Stimulated activated naive CD8-positive, alpha-beta T cell treated with anti-CD3 and anti-CD28 coated beads, Interleukin-15, amount 100 ng/mL, for 72 hours (primary cell): ENCODE measurements at places on chromosomes 4 and X.

DNA sequence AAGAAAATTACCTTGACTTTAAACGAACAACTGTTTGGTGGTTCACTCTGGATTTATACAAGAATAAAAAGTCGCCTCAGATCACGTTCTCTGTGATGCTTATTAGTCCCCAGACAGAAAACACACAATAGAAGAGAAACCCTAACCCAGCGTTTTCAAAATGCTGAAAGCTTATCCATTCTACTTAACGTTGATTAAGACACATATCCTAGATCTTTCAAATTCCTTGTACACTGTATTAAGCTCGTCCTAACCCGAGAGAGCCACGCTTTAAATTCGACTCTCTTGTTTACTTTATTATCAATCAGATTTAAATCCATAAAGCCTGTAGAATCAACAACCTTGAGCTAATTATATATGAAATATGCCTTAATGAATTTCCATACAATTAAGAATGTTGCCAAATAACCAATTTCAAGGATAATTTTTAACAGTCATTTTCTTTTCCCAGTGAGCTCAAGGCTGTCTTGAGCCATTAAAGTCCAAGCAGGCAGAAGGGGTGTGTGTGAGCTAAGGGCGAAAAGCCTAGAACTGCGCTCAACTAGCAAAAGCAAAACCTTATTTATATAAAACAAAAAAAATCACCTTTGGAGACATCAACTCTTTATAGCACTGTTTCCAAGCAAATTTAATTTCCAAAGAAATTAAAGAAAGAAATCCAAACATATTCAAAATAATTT lies 981 bp upstream of the PITX2 start:
- DNase-seq = no peak

DNA sequence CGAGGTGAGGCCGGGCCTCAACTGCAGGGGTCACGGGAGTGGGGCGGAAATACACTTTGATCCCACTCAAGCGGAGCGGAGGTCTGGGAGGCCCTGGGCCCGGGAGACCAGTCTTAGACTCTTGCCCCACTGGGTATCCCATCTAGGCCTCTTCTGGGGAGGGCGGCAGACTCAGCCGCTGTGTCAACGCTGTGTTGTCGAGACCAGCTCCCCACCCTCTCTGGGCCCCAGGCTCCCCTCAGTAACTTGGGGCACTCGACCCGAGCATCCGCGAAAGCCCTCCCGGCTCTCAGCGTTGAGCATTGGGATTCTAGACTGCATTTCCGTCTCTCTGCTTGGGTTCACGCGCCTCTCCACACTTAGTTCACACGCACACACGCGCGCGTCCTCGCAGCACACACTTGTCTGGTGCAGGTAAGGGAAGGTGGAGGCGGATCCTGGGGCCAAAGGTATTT lies 1.7 kb downstream of the NKX3-2 start:
- DNase-seq = no peak

DNA sequence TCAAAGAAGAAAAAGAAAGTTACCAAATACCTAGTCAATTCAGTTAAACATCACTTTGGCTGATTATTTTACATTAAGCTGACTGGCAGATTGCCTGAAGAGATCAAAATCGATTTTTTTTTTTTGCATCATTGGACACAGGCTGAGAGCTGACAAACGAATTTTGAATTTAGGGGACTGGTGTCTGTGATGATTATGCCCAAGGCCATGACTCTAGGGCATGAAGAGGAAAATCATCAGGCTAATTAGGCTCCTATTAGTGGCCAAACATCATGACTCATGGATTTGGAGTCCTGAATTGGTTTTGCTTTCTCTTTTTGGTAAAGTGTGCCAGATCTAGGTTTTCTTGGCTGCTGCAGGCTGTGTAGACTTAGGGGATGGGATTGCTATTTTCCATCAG lies 829.3 kb upstream of the LCORL start:
- DNase-seq = no peak

DNA sequence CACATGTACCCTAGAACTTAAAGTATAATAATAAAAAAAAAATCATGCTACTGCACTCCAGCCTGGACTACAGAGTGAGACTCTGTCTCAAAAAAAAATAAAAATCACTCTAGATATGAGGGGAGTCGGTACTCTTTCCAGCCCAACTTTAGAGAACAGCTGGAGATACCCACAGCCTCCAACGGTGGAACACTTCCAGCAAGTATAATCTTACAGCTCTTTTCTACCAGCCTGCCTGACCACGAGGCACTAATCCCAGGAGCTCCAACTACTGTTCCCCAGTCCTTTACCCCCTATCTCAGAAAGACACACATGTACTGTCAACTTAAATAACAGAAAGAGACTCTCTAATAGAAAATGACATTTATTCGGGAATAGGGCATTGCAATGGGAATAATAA lies 46.8 kb downstream of the STEEP1 start:
- DNase-seq = no peak

GRCh38 chr4:118865091-118865708 lies 23.5 kb upstream of the SYNPO2 start:
- DNase-seq = no peak

DNA sequence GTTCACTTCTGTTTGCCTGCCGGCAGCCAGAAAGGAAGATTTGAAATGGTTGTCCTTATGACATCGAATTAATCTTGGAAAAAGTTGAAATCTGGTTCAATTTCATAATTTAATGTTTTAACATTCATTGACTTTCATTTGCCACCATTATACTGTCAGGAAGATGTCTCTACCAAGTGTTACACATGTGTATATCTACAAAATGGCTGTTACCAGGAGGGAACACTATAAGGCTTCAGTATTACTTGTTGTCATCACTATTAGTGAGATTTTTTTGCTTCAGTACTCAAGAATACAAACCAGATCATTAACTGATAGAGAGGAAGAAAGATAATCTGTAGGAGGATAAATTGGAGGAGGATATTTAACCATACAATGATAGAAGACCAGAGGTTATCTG lies 71.2 kb downstream of the TSPAN7 start:
- no peak for DNase-seq

DNA sequence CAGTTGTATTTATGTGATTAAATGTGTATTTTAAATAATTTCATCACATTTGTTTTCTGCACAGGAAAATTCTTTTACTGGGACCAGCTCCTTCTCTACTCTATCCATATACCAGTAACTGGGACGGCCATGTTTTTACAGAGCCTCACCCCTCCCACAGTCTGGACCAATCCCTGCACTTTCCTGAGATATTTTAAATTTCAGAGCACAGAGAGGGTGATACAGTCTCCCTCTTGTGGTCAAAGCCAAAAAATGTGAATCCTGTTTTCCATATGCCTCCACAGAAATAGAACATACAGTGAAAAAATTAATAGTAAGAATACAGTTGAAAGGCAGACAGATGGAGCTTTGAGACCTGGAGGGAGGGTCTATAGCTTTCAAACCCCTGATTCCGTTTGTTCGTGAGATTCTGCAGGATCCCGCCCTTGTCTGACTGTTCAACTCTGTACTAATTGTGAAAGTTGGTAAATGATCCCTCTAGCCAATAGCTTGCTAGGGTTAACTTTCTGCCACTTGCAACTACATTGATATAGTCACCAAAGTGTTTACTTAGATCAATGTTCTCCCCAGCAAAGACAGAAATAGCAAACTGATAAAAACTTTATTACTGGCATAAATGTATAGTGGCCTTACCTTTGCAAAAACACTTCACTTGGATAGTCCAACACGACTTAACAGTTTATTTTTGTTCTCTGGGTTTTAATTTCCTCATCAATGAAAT lies 172.2 kb downstream of the PPARGC1A start:
- no peak for DNase-seq

DNA sequence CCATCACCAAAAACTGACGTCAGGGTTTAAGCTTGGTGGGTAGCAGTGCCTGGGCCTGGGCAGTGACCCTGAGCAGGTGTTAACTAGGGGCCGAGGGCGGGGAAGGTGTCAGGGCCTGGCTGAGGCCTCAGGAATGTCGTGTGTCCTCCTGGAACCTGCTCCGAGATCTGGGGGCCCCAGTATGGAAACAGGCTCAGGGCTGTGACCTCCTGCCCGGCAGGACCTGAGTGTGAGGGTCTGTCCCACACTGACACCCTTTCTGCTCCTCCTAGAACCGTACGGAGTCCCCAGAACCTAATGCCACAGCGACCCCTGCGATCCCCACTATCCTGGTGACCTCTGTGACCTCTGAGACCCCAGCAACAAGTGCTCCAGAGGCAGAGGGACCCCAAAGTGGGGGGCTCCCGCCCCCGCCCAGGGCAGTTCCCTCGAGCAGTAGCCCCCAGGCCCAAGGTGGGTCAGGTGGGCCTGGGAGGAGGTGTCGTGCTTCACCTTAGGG lies 741 bp downstream of the HGFAC start:
- no peak for DNase-seq

DNA sequence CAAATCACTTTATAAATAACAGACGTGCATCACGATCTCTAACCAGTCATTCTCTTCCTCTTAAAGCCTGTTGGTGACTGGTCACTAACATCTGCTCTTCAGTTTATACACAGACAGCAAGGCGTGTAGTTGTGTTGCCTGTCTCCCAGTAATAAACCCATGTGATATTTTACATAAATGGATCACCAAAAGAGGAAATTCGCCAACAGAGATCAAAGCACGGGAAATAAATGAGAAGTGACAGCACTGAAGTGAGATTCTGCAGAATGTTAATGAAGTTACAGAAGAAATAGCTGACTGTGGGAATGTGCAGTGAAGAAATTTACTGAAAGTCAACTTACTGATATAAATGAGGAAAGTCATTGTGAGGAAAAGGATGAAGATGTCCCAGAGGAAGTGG lies 47.0 kb downstream of the AFF1 start:
- no peak for DNase-seq

DNA sequence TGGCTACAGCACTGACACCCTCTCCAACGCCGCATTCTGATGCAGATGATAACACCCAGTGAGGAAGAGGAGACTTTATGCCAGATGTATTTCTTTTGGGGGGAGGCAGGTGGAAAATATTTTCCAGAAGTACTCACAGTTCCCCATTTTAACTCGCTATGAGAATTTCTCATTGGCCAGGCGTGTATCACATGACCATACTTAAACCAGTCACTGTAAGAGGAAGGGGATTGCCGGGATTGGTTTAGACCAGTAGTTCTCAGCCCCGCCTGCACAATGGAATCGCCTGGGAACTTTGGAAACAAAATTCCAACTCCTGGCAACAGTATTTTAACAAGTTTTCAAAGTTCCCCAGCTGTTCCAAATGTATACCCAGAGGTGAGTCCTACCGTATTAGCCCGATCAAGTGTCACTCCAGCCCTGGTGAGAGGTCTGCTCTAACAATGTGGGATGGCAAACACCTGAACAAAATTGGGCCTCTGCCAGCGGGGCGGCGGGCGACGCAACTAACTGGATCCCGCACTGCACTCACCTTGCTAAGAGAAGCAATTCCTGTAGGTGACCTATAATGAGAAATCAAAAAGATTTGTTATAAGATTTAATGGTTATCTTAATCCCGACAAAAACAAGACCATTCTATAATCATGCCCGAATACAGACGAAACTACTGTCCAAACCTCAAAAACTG lies 2.9 kb upstream of the MSL3 start:
- no peak for DNase-seq

DNA sequence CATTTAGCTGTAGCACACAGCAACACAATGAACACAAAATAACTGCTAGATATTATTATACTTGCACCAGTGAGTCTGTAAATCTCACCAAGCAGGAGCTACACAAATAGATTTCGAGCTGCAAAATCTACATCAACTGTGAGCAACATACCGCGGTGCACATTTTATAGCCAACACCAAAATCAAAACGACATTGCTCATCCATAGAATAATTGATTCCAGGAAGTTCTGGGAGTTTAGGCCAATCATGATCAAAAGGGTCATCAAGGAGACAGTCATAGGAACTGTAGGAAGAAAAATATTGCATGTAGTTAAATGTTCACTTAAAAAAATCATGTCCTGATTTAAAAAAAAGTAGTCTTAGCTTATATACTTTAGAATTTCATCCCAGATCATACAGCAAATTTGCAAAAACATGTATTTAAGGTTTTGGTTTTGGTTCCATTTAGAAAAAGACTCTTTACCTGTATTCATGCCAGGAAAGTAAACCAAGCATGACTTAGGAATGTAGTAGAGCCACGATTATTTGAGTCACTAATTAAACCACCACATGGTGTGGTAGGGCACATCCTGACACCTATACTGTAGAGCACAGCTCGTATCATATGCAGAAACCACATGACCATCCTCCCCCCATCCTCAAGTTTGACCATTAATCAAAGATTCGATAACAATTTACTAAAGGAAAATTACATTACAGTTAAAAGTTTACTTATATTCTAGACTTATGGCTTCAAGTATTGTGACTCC lies 250.4 kb downstream of the ADAMTS3 start:
- no peak for DNase-seq

- DNase-seq = peak; percentile 30
Observed at GRCh38 chrX:124211312-124211942, 121.0 kb upstream of the TEX13D start.

GRCh38 chrX:78958419-78959116 lies 13.4 kb downstream of the P2RY10 start:
- no peak for DNase-seq

- no peak for DNase-seq
Observed at GRCh38 chrX:119041175-119041574, 31.6 kb upstream of the CT47C1 start.

GRCh38 chrX:108304210-108304609 lies 134.0 kb downstream of the COL4A6 start:
- no peak for DNase-seq

GRCh38 chr4:152894673-152895072 lies 41.5 kb upstream of the FHDC1 start:
- DNase-seq = no peak

- no peak for DNase-seq
Observed at GRCh38 chr4:47974566-47974965, 41.9 kb downstream of the CNGA1 start.

DNA sequence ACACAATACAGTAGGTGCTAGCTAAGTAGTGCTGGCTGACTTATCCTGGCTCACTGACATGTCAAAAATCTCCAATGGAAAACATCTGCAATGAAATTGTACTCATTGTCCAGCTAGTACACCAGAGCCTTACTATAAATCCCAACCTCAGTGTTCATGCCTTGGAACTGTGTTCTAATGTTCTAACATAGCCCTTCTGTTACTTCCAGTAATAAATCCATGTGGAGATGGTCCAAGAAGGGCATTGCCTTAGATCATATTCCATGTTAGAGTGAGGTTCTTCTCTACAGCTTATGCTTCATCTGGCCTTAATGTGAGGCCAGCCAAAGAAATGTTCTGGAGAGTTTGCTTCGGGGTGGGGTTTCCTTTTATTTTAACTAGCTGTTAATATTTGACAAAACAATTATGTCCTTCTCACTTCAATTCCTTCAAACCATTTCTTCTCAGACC lies 25.1 kb downstream of the ENOX2 start:
- DNase-seq = no peak

- no peak for DNase-seq
Observed at GRCh38 chrX:63889001-63889400, 104.0 kb upstream of the ARHGEF9 start.
